ENCODE measurements at places on chromosomes 2 and 18.
A peak's percentile ranks its signal among the peaks of the same experiment; 100 is the strongest.

- no peak for DNase-seq
These were observed 30.6 kb upstream of the GCC2 start for GRCh38 chr2:108418416-108418815.

- no peak for DNase-seq
These were observed 26.0 kb downstream of the FAM117B start for GRCh38 chr2:202660796-202661195.

- no peak for DNase-seq
These were observed 38.0 kb downstream of the SIGLEC15 start for GRCh38 chr18:45863469-45863868.

DNA sequence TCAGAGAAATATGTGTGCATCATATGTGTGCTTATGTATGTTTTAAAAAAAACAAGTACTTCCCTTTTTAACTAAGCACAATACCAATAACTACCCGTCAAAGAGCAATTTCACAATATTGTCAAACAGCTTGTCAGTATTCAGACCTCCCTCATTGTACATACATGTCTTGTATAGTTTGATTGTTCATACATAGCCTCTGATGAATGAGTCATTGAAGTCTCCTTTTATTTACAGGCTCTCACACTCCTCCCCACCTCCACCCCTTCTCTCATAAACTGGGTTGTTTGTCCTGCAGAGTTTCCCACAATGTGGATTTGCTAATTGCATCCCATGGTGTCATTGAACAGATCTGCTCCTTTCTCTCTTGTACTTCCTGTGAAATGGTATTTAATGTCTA is 132.8 kb upstream of the L3MBTL4 start:
- no peak for DNase-seq

DNA sequence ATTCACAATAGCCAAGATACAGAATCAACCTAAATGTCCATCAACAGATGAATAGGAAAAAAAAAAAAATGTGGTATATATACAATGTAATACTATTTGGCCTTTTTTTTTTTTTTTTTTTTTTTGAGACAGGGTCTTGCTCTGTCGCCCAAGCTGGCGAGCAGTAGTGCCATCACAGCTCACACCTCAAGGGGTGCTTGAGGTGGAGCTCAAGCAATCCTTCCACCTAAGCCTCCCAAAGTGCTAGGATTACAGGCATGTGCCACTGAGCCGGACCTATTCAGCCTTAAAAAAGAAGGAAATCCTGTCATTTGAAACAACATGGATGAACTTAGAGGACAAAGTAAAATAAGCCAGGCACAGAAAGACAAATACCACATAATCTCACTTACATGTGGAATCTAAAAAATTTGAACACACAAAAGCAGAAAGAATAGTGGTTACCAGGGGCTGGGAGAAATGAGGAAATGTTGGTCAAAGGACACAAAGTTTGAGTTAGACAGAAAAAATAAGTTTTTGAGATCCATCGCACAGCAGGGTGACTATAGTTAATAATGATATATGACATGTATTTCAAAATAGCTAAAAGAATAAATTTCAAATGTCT is 26.0 kb downstream of the TLK1 start:
- no peak for DNase-seq

DNA sequence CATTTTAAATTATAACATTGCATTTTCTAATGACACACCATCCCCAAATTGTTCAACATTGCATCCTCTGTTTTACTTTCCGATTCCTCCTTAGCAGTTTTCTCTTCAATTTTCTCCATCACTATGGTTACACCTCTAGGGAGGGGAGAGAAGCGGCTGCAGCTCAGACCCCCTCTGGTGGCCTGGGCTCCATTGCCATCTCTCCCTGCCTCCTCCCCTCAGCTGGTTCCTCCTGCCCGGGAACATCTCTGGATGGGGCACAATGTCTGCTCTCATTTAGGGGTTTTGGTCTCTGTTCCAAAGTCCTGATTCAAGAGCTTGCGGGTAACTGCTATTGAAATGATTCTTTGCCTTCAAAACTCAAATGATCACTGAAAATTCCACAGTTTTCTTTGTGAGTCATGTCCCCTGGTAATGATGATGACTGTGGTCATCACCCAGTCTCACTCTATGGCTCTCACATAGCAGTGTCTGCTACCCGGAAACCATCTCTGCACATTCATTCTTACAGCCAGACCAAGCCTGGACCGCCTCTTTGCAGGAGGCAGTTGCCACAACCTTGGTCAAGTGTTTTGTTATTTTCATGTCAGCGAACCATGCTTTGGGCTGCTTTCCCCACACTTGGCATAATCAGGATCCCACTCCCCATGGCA is 263.9 kb downstream of the ALPK2 start:
- DNase-seq: no peak

DNA sequence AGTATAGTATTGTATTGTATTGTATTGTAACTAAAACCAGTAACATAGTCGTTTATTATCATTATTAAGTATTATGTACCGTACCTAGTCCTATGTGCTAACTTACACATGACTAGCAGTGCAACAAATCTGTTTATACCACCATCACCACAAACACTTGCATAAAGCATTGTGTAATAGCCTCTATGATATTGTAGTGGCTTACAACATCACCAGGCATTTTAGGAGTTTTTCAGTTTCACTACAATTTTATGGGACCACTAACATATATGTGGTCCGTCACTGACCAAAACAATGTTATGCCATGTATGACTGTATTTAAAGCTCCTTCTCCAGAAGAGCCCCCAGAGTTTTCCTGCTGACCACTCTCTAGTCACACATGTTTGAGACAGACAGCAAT is 306.2 kb downstream of the SETBP1 start:
- no peak for DNase-seq

DNA sequence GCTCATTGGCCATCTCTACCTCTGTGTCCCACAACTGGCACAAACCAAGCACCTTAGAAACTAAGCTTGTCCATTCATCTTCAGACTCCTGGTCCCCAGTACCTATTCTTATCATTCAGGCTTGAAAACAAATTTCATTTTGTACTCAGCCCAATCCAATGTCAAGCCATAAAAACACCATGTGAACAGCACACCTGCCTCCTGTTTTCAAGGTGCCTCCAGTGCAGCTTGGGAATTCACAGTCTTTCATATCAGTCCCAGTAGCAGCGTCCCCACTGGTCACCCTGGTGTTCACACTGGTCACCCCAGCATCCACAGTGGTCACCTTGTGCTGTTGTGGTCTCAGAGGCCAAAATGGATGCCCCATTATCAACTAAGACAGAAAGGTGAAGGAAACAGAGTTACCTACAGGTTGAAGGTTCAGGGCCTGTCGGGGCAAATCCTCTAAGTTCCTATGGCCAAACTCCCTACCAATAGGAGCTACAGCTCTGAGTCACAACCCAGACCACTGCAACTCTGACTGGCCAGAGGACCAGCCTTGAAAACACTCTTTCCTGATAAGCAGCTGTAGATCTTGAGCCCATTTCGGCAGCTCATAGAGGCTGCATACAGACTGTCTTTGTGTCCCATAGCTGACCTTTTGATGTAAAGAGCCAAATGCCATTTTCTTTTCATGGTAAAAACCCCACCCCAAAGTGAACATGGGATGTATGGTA is 259.5 kb upstream of the RAB12 start:
- no peak for DNase-seq

DNA sequence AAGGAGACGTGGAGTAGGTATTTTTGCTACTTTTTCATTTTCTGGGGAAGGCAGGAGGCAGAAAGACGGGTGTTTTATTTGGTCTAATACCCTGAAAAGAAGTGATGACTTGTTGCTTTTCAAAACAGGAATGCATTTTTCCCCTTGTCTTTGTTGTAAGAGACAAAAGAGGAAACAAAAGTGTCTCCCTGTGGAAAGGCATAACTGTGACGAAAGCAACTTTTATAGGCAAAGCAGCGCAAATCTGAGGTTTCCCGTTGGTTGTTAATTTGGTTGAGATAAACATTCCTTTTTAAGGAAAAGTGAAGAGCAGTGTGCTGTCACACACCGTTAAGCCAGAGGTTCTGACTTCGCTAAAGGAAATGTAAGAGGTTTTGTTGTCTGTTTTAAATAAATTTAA is 3.4 kb downstream of the FZD7 start:
- no peak for DNase-seq

- no peak for DNase-seq
These were observed 64.5 kb downstream of the ATP9B start for GRCh38 chr18:79133724-79134123.

DNA sequence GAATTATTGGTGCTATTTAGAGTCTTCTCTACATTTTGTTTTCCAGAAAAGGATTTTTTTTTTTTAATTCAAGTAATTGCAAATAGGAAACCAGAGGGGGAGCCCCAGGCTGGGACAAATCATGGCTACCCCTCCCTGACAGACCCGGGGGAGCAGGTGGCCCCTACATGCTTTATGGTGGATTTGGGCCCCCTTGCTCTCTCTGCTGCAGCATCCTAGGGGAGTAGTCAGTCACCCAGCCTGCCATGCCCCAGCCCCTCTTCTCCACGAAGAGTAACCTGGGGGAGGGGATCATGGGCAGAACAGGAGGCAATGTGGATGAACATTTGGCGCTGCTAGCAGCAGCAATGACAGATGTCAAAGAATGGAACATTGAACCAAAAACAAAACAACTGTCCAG is 4.6 kb downstream of the C2orf81 start:
- no peak for DNase-seq

- DNase-seq: no peak
These were observed 26.8 kb downstream of the SH3BP4 start for GRCh38 chr2:234978466-234979203.

DNA sequence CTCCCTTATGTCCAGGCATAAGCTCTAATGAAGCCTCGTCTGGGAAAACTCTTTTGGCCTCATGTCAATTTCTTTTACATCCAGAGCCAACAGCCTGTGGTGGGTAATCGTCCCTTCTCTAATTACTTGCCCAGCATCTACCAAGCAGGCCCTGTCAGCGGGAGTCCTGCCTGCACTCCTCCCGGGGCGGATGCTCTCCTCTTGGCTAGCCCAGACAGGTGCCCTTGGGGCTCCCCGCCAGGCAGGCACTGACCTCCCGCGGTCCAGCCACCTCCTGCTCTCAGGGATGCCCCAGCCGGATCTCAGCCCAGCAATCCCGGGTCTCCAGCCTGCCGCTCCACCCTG is 74.2 kb downstream of the NCAPH start:
- DNase-seq: peak; percentile 36
